Esophagus squamous epithelium (tissue), 5 donors: ENCODE measurements at places on chromosomes 11 and 22.

DNA sequence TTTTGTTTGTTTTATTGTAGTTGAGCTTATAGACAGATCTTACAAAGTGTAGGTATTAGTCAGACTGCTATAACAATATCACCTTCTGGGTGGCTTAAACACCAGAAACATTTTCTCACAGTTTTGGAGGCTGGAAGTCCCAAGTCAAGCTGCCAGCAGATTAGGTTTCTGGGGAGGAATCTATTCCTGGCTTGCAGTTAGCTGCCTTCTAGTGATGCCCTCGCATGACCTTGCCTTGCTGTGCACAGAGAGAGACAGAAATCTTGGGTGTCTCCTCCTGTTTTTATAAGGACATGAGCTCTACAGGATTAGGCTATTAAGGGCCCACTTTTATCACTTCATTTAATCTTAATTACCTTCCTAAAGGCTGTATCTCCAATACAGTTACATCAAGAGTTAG, 1635.2 kb downstream of the FAM181B start:
- DNase-seq, result no peak

GRCh38 chr22:37229805-37230672, 14.0 kb downstream of the RAC2 start:
- no peak for DNase-seq

GRCh38 chr22:20495861-20496681, 476 bp upstream of the KLHL22 start:
- DNase-seq, result peak; percentile 18

- DNase-seq, result no peak
Measured at GRCh38 chr11:45170484-45170883, 24.0 kb downstream of the PRDM11 start.

DNA sequence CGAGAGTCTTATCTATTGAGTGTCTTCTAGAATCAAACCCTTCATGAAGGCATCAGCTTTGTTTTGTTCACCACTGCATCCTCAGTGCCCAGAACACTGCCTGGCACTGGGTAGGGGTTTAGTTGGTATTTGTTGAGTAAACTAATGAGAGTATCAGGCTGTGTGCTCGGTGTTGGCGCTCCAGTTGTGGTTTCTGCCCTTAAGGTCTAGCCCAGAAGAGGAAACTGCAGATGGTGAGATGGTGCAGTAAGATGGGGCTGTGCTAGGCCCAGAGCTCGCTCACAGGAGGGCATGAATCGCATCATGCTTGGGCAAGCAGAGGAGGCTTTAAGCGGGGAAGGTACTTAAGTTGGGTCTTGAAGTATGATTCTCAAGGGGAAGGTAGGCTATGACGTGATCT, 97.2 kb downstream of the FBXO7 start:
- no peak for DNase-seq

DNA sequence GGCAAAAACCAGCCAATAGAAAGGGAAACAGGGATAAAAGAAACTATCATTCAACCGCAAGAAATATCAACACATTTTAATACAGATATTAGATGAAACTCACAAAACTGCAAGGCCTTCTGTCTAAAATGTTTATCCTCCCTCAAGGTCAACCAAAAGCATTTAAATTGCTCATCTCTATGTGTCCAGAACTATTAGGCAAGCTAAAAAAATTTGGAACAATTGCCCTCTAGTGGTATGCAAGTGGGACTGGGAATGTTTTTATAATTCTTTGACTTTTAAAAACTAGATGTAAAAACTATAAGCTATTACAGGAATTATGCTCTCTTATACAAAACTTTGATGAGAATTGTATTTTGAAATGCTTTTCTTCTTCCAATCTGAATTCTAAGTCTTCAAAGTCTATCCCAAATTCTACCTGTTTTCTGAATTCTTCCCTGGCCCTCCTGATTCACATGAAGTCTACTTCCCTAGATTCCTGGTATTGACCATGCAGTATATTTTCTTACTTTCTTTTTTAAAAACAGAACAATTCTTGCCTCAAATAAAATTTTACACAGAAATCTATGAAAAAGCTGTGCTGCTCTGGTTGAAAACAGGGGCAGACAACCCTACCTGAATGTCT, 4.9 kb downstream of the CWC15 start:
- no peak for DNase-seq

DNA sequence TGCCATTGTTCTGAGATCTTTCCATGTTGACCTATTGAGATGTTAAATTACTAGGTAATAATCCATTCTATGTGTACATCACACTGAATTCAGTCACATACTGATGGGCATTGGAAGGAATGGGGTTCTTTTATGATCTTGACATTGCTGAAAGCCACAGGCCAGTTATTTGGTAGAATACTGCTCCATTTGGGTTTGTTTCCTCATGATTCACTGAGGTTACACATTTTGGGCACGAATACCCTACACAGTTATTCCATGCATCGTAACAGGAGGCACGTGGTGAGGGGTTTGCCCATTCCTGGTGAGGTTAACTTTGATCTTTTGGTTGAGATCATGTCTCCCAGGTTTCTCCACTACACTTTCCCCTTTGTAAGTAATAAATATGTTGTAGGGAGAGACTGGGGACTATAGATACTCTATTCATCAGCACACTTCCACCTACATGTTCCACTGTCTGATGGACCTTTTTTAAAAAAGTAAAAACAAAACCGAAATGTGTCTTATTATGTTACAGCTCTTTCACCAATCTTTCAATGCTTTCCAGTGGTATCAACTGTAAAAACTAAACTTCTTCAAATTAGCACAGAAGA, 12.0 kb upstream of the FOLR1 start:
- DNase-seq, result no peak

DNA sequence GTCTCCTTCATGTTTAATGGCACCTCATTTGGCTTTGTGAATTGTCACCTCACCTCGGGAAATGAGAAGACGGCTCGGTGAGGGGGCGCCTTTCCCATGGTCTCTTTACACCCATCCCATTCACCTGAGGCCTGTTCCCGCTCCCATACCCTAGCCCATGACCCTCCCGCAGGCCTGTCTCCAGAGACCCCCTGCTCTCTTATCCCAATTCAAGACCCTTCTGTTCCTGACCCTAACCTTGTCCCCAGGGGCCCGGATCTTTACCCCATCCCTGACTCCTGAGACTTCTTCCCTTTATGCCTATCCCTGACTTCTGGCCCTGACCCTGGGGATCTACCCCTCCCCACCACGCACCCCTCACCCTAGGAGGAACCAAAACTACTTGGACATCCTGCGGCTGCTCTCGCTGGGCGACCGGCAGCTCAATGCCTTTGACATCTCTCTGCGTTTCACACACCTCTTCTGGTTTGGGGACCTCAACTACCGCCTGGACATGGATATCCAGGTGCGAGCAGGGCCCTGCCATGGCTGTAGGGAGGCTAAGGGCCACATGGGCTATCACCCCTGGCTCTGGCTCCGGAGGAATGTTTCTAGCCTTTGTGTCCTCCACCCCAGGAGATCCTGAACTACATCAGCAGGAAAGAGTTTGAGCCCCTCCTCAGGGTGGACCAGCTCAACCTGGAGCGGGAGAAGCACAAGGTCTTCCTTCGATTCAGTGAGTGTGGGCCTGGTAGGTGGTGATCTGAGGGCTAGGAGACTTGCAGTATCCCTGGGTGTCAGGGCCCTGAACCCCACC, 7.9 kb downstream of the INPPL1 start:
- no peak for DNase-seq

DNA sequence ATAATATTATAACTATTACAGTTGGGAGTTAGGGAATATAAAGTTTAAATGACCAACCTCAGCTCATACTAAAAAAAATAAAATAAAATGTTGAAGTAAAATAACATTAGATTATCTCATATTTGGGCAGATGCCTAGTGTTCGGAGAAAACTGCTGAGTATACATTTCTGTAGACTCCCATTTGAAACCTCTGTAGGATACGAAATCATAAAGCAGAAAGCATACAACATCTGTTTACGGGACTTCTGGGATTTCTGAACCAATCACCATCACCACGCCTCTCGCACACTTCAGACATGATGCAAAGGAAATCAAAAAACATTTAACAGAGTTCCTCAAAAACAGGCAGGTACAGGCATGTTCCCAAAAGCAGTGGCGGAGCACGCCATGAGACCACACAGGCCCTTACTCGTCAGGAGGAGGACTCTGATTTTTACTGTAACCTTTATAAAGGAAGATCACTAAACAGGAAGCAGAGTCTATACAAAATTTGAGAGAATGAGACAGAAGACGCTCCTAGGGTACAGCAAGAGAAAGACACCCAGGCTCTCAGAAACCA, 8.6 kb downstream of the ZNF195 start:
- no peak for DNase-seq

DNA sequence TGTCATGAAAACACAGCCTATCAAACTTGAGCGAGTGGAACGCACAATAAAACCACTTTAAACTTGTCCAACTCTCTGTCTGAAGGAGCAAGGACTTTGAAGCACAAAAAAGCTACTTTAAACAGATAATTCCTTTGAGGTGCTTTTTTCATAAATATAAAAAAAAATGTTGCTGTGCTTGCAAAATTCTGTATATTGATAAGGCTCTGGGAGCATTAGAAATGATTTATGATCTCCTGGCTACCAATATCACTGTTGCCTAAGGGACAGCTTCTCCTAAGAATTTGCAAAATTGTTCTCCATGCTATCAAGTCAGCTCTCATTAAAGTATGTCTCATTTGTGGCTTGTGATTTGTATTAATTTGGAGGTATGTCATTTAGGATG, 37.6 kb upstream of the LDLRAD3 start:
- DNase-seq, result no peak

DNA sequence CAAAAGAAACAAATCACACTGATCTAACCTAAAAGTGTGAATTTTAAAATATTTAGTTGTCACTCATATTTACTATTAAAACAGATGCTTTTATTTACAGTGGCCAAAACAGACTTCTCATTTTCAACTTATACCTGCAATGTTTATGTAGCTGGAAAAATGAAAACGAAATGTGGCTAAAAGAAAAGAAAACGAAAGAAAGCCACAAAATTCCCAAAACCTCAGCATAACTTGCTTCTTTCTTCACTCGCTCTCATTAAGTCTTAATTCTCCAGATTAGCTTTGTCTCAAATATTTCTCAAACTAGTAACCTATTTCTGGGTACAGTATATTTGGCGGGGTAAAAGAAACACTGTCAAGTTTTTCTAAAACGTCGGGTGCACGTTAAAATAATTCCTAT, 693 bp downstream of the CSTF3 start:
- DNase-seq, result no peak

DNA sequence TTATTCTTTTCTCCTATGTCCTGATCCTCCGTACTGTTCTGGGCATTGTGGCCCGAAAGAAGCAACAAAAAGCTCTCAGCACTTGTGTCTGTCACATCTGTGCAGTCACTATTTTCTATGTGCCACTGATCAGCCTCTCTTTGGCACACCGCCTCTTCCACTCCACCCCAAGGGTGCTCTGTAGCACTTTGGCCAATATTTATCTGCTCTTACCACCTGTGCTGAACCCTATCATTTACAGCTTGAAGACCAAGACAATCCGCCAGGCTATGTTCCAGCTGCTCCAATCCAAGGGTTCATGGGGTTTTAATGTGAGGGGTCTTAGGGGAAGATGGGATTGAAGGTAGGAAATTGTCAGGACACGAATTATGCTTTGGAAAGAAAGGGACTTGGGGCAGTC, 843 bp downstream of the OR51T1 start:
- no peak for DNase-seq

- no peak for DNase-seq
Measured at GRCh38 chr11:2393941-2394817, 6.4 kb upstream of the TSSC4 start.

DNA sequence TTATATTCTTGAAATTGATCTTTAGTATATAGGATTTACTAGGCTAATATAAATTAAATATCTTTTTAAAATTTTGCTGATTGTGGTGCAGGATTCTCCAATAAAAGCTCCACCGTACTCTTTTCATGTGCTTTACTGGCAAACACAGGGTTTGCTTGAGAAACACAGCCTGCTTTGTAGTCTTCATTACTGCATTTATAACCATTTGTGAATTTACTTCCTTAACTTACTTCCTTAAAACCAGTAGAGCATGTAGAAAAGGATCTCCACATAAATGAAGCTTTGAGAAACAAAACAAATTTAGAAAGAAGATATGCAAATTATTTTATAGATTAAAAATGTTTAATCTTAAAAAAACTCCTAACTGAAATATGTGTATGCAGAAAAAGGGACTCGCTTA, 28.8 kb downstream of the SWAP70 start:
- DNase-seq, result no peak

- DNase-seq, result no peak
Measured at GRCh38 chr11:26677566-26677965, 44.3 kb downstream of the SLC5A12 start.

DNA sequence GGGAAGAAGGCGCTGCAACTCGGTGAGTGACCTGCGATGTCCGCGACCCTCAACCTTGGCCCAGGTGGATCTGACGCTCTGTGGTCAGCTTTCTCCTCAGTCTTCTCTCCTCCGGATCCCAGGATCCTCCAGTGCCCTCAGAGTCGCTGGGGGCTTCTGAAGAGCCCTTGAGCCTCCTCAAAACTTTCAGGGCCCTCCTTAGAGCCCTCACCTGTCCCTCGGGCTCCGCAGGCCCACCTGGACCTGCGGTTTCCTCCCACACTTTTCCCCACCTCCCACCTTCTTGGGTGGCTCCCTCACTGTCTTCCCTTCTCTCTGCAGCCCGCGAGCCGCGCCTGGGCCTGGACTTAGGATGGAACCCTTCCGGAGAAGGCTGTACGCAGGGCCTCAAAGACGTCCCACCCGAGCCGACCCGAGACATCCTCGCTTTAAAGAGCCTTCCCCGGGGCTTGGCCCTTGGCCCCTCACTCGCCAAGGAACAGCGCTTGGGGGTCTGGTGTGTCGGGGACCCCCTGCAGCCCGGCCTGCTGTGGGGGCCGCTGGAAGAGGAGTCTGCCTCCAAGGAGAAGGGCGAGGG, 335 bp downstream of the ZNF408 start:
- no peak for DNase-seq

DNA sequence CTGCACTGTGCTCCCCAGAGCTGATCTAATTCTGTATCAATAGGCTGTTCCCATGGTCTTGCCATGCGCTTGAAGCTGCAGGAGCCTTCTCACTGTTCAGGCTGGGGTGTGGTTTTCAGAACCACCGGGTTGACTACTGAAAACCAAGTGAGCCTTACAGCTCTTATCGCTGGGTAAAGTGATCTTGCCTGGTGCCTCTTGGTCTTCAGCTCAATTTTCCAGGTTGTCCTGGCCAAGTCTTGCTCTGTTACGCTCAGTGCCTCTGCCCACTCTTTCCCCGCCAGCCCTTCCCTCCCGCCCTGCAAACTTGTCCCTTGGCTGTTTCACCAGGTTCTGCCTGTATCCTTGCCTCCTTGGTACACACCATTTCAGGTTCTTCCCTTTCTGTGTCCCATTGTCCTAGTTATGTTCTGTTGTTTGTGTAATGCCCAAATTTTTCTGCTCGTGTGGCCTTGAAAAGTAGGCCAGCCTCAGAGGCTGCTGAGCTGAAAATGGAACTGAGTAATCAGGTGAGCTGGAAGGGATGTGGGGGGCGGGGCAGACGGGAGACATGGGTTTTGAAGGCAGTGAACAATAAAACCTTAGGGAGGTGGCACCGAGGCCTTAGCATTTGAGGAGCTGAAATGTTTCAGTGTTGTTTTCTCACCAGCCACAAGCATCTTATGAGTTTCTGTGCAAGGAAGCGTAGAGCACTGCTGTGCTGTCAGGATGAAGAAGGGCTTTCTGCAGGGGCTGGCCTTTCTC, 11.2 kb downstream of the PEX26 start:
- no peak for DNase-seq

- no peak for DNase-seq
Measured at GRCh38 chr22:17806437-17806836, 32.2 kb upstream of the BID start.

- no peak for DNase-seq
Measured at GRCh38 chr11:63142459-63142858, 1.6 kb downstream of the SLC22A24 start.

- no peak for DNase-seq
Measured at GRCh38 chr11:93348930-93349329, 18.4 kb downstream of the DEUP1 start.
